ENCODE measurements at places on chromosomes 12 and 14. TPM values are rescaled to one million over a fixed set of nuclear protein-coding genes. Genes with fewer than 3 reads are reported as not detected.

MGST1 gene
- 29.0 TPM for total RNA-seq

TSHR gene
- 0.62 TPM for total RNA-seq

ZBTB39 gene
- 7.6 TPM for total RNA-seq

CNTN1 gene
- total RNA-seq, result 1.5 TPM

CLEC4D gene
- not detected for total RNA-seq

PNN gene
- total RNA-seq, result 17.9 TPM

NPFF gene
- not detected for total RNA-seq

OLR1 gene
- total RNA-seq, result 0.41 TPM

- H3K4me1 ChIP-seq, result no peaks in the 10 kb centered on the region
- no peak for DNase-seq
- H3K27ac ChIP-seq, result no peak overlapping the region
- no peaks in the 10 kb centered on the region for H3K27me3 ChIP-seq
- no peaks in the 10 kb centered on the region for H3K36me3 ChIP-seq
Measured at GRCh38 chr12:62215506-62215905, 44.7 kb upstream of the USP15 start.

DNA sequence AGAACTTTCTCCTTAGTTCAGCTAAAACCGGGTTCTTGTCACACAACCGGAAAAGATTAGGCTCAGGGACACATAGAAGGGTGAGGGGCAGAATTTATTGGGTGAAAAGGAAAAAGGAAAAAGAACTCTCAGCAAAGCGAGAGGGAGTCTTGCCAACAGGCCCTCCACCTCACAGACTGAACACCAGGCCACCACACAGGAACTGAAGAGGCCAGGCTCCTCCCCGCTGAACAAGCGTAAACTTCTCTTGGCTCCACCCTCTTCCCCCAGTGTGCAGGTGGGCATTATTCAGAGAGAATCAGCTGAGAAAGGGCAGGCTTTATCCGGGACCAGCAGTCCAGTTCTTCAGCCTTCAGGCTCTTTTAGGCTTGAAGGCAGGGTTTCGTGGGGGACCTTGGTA lies 125.6 kb upstream of the FGD4 start:
- DNase-seq, result no peak
- no peak overlapping the region for H3K4me3 ChIP-seq
- no peaks in the 10 kb centered on the region for H3K36me3 ChIP-seq
- H3K27ac ChIP-seq, result no peak overlapping the region
- H3K4me1 ChIP-seq, result no peaks in the 10 kb centered on the region

- no peaks in the 10 kb centered on the region for H3K27me3 ChIP-seq
- DNase-seq, result no peak
- no peaks in the 10 kb centered on the region for H3K36me3 ChIP-seq
- no peak overlapping the region for H3K27ac ChIP-seq
Measured at GRCh38 chr12:45121224-45121623, 70.3 kb upstream of the DBX2 start.

DNA sequence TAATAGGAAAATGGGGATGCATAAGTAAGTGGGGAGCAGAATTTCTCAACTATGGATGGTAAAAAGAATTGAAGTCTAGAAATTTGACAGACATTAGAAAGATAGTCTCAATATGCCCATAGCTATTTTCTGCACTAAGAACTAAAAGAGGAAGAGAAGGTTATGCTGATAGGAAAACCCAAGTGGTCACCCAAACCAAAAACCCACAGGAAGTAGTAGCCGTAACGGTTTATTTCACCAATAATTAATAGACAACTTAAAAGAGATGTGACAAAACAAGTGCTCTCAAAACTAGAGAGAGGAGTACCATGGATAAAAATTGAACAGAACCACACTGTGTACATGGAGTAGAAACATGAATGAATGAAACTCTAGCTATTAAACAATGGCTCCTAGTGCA lies 295.4 kb downstream of the FSCB start:
- H3K4me1 ChIP-seq, result no peaks in the 10 kb centered on the region
- H3K36me3 ChIP-seq, result no peaks in the 10 kb centered on the region
- DNase-seq, result no peak
- H3K27ac ChIP-seq, result no peak overlapping the region
- no peaks in the 10 kb centered on the region for H3K27me3 ChIP-seq

GRCh38 chr12:110917467-110917866 lies 2.9 kb downstream of the MYL2 start:
- H3K4me1 ChIP-seq, result no peaks in the 10 kb centered on the region
- no peaks in the 10 kb centered on the region for H3K36me3 ChIP-seq
- H3K27me3 ChIP-seq, result no peaks in the 10 kb centered on the region
- H3K27ac ChIP-seq, result no peak overlapping the region

GRCh38 chr14:55752580-55753390 lies 172.8 kb downstream of the KTN1 start:
- H3K27ac ChIP-seq, result no peak overlapping the region
- no peaks in the 10 kb centered on the region for H3K36me3 ChIP-seq
- H3K4me3 ChIP-seq, result no peak overlapping the region

DNA sequence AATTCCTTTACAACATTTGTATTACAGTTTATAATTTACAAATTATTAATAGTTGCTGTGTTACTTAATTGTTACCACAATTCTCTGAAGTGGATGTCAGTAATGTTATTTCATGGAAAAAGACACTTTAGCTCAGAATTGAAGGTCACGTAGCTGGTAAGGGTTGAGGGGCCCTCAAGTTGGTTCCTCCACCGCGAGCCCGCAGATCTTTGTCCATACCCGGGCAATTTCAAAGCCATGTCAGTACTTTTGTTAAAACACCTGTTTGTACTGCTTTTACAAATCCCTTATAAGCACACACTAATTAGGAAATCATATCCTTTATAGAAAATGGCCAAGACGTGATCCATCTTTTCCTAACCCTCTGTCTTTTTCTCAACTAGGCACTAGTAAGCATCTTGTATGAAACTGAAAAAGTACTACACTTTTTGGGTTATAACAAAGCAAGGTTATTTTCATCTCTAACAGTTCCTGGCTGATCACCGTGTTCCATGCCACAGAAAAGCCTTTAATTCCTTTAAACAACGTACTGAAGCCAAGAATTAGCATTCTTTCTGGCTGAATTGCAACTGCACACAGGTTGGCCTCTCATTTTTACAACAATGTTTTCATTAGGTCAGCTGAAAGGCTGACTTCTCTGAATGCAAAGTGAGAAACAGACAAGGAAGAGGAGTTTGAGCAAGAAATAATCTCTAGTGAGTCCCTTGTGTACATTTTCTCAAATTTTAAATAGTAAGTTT lies 76.1 kb downstream of the CNTN1 start:
- no peaks in the 10 kb centered on the region for H3K36me3 ChIP-seq
- no peak overlapping the region for H3K4me3 ChIP-seq
- no peaks in the 10 kb centered on the region for H3K4me1 ChIP-seq
- no peak for DNase-seq

DNA sequence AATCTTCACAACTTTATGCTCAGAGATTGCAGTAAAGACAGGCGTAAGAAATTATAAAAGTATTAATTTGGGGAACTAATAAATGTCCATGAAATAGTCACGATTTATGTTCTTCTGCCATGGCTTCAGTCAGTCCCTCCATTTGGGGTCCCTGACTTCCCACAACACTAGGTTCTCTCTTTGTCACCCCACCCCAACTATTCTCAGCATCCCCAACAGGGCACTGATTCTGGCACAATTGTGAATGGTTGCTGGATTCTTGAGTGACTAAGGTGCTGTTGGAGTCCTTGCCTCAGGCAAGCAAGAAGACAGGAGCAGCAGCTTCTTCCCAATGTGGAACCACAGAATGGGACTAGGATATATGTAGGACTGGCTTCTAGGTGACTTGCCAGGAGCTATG lies 15.3 kb downstream of the KRT76 start:
- no peaks in the 10 kb centered on the region for H3K4me1 ChIP-seq
- no peak overlapping the region for H3K4me3 ChIP-seq
- no peaks in the 10 kb centered on the region for H3K36me3 ChIP-seq
- no peak overlapping the region for H3K27ac ChIP-seq
- H3K27me3 ChIP-seq, result no peaks in the 10 kb centered on the region
- DNase-seq, result no peak

DNA sequence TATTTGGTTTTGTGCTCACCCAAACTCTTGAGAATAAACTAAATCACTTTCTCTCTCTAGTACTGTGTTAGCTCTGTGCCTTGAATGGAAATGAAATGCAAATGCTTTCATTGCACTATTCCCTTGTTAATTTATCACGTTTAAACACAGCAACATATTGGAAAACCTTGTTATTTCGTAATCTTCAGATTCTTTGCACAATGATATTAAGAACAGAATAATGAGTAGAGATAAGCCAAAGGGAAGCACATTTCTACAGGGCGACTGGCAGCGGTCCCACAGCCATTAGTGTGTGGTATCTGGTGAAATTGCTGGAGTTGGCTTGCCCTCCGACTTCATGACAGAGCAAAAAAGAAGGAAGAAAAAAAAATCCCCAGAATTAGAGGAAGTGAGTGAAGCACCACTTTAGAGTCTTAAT lies 166.1 kb upstream of the E2F7 start:
- H3K27me3 ChIP-seq, result no peaks in the 10 kb centered on the region
- no peaks in the 10 kb centered on the region for H3K36me3 ChIP-seq
- peak; percentile 76 for DNase-seq
- H3K4me3 ChIP-seq, result no peak overlapping the region

- H3K4me3 ChIP-seq, result no peak overlapping the region
- peak; percentile 88 for DNase-seq
- no peaks in the 10 kb centered on the region for H3K27me3 ChIP-seq
- H3K36me3 ChIP-seq, result no peaks in the 10 kb centered on the region
- H3K4me1 ChIP-seq, result peaks cover 29% of the 10 kb centered on the region
- peak overlapping the region; percentile 92 for H3K27ac ChIP-seq
Measured at GRCh38 chr14:68510201-68511128, 282.4 kb downstream of the ZFP36L1 start.

GRCh38 chr12:57993834-57994233 lies 52.5 kb downstream of the ATP23 start:
- no peak overlapping the region for H3K27ac ChIP-seq
- no peak for DNase-seq
- no peaks in the 10 kb centered on the region for H3K4me1 ChIP-seq
- H3K27me3 ChIP-seq, result no peaks in the 10 kb centered on the region
- H3K36me3 ChIP-seq, result no peaks in the 10 kb centered on the region

DNA sequence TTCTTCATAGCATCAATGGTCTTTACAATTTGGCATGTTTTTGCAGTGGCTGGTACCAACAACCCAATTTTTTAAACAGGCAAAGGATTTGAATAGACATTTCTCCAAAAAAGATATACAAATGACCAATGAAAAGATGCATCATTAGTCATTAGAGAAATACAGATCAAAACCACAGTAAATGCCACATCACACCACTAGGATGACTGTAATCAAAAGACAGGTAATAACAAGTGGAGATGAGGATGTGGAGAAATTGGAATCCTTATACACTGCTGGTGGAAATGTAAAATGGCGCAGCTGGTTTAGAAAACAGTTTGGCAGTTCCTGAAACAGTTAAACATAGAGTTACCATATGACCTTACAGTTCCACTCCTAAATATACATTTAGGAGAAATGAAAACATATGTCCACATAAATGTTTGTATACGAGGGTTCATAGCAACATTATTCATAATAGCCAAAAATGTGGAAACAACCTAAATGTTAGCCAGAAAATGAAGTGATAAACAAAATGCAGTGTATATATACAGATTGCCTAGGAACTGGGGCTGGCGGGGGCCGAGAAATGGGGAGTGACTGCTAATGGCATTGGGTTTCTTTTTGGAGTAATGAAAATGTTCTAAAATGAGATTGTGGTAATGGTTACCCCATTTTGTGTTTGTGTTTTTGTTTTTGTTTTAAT lies 55.2 kb downstream of the TGFB3 start:
- H3K36me3 ChIP-seq, result no peaks in the 10 kb centered on the region
- H3K27ac ChIP-seq, result no peak overlapping the region
- no peak overlapping the region for H3K4me3 ChIP-seq
- H3K4me1 ChIP-seq, result no peaks in the 10 kb centered on the region

DNA sequence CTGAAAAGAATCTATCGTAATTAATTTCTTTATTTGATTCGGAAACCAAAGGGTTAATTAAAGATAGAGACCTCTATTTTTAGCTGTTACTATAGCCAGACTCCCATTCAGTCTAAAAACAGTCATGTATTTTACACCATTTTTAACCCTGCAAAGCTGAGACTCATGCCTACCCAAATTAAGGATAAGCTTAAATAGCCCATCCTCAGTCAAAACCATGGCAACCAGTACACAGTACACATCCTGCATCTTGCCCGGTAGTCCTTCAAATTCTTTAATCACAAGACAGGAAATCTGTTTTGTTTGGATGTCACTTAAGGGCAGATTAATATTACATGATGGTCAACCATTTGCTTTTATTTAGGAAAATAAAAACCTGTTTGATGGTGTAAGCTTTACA lies 25.5 kb upstream of the KCNK10 start:
- no peaks in the 10 kb centered on the region for H3K27me3 ChIP-seq
- no peaks in the 10 kb centered on the region for H3K4me1 ChIP-seq
- DNase-seq, result no peak
- H3K36me3 ChIP-seq, result no peaks in the 10 kb centered on the region
- H3K27ac ChIP-seq, result no peak overlapping the region

DNA sequence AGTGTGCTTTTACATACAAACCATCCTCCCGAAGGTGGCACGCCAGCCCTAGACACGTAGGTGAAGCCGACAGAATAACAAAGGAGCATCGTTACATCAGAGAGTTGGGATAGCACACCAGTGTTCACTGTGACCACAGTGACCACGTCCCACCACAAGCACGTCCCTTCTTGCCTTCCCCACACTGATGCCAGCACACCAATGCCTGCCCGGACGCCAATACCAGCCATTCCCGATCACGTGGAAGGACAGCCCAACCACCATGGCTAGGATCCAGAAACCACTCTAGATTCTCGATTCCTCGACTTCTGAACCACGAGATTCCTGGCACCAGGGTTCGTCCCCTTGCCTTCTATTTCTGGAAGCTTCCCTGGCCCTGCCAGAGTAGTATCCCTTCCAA lies 48.0 kb upstream of the GPR68 start:
- no peak overlapping the region for H3K27ac ChIP-seq
- H3K4me3 ChIP-seq, result no peak overlapping the region
- H3K36me3 ChIP-seq, result no peaks in the 10 kb centered on the region
- no peak for DNase-seq
- no peaks in the 10 kb centered on the region for H3K4me1 ChIP-seq
- H3K27me3 ChIP-seq, result no peaks in the 10 kb centered on the region

GRCh38 chr12:52007158-52007921 lies 594 bp downstream of the TAMALIN start:
- H3K4me1 ChIP-seq, result no peaks in the 10 kb centered on the region
- peak; percentile 65 for DNase-seq
- H3K4me3 ChIP-seq, result peak overlapping the region; percentile 89
- no peaks in the 10 kb centered on the region for H3K36me3 ChIP-seq

- no peak overlapping the region for H3K27ac ChIP-seq
- no peaks in the 10 kb centered on the region for H3K36me3 ChIP-seq
- no peaks in the 10 kb centered on the region for H3K27me3 ChIP-seq
- no peak overlapping the region for H3K4me3 ChIP-seq
- no peaks in the 10 kb centered on the region for H3K4me1 ChIP-seq
Measured at GRCh38 chr12:114003286-114003685, 37.2 kb upstream of the RBM19 start.

- no peaks in the 10 kb centered on the region for H3K27me3 ChIP-seq
- H3K4me3 ChIP-seq, result peak overlapping the region; percentile 98
- no peaks in the 10 kb centered on the region for H3K36me3 ChIP-seq
- peak overlapping the region; percentile 100 for H3K27ac ChIP-seq
Measured at GRCh38 chr12:12715459-12716150, 1.6 kb upstream of the CDKN1B start.
